ENCODE measurements at places on chromosomes 16 and 17.

DNA sequence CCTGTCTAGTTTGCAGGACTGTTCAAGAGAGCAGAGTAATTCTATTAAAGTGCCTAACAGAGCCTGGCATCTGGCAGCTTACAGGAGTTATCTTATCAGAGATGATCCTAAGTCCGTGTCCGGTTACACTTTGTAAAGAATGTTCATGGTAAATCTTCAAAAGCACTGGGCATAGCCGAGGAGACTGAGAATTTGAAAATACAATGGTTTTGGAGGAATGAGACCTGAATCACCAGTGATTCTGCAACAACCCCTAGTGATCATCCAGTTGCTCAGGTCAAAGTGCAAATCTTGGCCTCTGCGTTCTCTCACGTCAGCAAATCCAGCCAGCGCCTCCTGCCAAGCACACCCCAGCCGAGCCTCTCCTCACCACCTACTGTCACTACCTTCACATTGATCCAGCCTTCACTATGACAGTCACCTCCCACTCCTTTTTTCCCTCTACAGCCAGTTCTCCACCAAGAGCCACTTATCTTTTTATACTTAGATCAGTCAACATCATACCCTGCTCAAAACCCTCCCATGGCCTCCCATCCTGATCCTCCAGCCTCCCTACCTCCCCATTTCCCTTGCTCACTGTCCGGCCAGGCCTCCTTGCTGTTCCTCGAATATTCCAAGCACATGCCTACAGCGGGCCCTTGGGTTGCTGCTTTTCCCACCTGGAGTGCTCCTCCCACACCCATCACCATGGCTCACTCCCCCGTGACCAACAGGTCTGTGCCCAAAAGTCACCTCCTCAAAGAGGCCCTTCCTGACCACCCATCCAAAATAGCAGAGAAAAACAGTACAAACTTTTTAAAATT is 57.4 kb upstream of the ERN1 start:
- no peak for DNase-seq

DNA sequence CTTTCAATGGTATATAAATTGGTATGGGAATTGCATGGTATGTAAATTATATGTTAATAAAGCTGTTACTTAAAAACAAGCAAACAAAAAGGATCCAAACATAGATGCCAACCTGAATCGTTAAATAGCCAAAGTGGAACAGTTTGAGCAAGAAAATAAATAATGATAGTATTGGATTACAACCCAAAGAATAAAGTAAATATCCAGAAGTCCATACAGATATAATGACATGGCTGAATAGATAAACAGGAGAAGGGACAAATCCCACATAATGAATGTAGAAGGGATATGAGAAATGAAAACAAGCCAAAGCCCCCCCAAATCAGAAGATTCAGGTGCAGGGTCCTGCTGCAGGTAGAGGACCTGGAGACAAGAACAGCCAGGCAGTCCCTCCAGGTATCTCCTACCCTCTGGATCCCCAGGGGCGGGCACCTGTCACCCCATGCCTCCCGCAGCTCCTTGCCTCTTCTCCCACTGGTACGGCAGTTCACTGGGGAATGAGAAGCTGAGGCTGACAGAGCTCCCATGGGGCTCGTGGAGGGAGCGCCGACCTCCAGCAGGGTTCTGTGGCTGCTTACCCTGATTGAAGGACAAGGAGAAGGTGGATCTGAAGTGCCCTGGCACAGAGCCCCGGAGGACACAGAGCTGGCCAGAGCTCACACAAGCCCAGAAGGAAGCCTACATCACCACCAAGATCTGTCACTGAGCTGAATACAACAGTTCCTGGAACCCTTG is 9.9 kb upstream of the LCAT start:
- no peak for DNase-seq

- no peak for DNase-seq
Measured at GRCh38 chr16:27969574-27969973, 93.9 kb downstream of the GSG1L start.

DNA sequence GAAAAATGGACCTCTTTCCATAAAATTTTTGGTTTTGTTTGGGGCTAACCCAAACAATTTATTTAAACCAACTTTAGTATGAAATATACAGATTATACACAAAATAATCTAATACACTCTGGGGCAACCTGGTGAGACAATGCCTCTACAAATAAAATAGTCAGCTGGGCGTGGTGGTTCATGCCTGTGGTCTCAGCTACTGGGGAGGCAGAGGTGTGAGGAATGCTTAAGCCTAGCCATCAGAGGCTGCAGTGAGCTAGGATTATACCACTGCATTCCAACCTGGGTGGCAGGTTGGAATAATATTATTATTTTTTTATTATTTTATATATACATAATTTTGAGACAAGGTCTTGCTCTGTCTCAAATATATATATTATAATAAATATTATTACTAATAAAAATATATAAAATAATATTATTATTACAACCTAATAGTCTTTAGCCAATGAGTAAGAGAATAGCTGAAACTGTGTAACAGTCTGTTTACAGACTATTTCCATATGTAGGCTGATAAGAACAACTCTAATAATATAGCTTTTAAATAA is 50.5 kb downstream of the GLG1 start:
- DNase-seq: no peak

DNA sequence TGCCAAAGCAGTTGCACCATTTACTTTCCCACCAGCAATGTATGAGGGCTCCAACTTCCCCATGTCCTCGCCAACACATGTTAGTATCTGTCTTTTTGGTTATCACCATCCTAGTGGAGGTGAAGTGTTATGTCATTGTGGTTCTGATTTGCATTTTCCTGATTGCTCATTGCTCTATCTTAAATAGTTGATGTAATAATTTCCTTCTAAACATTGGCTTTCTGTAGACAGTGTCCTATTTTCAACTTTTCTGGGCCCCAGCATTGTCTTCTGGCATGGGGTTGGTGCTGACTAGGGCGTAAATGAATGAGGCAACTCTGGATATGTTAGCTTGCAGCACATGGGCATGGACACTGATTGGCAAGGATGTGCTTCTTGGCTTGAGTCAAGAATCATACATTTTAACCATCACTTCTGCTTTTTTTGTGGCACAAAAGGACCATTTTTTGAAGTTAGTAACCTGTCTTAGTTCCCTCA is 25.1 kb downstream of the PLCG2 start:
- DNase-seq: peak; percentile 61

DNA sequence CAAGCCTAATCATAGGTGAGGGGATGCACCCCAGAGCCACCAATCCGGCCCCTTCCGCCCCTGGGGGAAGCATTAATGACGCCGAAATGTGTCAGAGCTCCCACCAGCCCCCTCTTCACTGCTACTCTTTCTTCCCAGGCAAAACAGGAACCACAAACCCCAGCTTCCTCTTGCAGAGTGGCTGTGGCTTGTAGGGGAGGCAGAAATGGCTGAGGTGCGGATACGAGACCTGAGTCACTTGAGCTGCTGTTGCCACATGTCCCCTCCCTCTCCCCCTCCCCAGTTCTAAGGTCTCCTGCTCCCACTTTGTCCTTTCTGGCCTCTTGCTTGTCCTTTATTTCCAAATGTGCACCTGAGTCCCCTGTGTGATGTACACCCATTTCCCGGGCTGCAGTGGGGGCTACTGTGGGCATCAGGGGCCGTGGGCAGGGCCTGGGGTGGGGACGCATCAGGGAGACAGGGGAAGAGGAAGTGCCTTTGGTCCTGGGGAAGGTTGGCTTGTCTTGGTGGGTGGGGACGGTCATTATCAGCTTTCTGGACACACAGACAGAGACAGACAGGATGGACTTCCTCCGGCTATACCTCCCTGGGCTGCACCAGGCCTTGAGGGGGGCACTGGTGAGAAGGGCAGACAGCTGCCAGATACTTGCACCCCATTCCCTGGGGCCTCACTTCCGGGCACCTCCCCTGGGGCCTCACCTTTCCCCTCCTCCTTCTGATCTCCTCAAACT is at the start of gene APOBR:
Gene APOBR, plus strand, starts transcription at position 523 of the 731 bp plus-strand sequence. Its CDS starts 39 bp downstream, at position 562.
- peak; percentile 99 for DNase-seq

GRCh38 chr17:79919164-79919585 is 79.9 kb upstream of the CBX4 start:
- DNase-seq: no peak

- peak; percentile 70 for DNase-seq
Measured at GRCh38 chr17:55200904-55201303, 63.9 kb upstream of the HLF start.

GRCh38 chr16:84266451-84266850 is 26.6 kb upstream of the KCNG4 start:
- peak; percentile 57 for DNase-seq

DNA sequence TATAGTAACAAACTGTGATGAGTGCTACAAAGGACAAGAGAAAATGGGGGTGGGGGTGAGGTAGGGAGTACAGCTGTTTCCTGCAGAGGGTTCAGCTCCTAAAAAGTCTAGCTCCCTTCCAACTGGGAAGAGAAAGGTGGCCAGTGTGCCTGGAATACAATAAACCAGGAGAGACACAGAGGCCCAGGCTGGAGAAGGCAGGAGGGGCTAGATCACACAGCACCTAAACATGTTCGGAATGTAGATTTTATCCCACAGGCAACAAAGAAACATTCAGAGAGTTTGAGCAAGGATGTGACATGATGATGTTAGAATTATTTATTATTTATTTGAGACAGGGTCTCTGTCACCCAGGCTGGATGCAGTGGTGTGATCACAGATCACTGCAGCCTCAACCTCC is 10.2 kb downstream of the TEX2 start:
- no peak for DNase-seq

DNA sequence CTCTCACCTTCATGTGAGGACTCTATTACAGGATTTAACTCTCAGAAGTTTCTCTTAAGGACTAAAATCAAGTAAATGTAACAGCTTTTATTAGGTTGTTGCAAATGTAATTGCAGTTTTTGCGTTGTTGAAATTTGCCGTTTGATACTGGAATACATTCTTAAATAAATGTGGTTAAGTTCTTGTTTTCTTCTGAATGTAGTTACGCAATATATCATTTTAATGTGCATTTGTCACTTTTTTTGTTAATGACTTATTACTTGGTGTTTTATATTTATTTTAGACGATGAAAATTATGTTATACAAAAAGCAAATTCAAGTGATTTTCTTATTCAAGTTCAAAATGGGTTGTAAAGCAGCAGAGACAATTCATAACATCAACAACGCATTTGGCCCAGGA is 76.3 kb downstream of the TTC19 start:
- no peak for DNase-seq

DNA sequence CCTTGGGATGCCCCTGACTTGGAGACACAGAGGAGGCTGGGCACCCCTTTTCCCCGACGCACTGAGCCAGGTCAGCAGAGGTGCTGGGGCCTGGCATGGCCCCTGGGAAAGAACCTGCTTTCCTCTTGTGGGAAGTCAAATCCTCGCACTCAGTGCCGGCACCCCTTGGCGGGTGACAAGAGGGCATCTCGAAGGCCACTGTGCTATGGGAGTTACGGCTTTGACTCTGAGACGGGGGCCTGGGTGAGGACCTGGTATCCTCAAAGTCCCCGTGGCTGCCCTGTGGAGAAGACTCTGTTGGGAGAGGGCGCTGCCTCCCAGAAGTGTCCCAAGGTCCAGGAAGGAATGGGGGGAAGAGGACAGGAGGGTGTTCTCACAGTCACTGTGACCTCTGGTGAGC is 117.0 kb downstream of the METRNL start:
- DNase-seq: no peak

- no peak for DNase-seq
Measured at GRCh38 chr16:8310323-8310722, 280.0 kb downstream of the TMEM114 start.

DNA sequence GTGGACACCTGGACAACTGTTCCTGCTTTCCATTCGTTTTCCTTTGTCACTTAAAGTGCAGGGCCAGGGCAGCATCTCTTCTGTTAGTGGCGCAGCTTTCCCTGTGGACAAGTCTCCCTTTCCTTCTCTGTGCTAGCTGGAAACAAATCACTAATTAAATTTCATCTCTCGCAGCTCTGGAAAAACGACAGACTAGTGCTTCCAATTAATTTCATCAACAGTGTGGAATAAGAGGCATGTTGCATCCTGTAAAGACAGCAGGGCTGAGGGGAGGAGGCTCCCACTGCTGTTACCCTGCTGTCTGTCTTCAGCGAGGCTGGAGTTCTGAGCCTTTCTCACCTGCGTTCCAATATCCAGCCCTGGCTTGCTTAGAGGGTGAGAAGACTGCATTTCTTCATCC is 352.1 kb upstream of the HSBP1 start:
- DNase-seq: no peak

DNA sequence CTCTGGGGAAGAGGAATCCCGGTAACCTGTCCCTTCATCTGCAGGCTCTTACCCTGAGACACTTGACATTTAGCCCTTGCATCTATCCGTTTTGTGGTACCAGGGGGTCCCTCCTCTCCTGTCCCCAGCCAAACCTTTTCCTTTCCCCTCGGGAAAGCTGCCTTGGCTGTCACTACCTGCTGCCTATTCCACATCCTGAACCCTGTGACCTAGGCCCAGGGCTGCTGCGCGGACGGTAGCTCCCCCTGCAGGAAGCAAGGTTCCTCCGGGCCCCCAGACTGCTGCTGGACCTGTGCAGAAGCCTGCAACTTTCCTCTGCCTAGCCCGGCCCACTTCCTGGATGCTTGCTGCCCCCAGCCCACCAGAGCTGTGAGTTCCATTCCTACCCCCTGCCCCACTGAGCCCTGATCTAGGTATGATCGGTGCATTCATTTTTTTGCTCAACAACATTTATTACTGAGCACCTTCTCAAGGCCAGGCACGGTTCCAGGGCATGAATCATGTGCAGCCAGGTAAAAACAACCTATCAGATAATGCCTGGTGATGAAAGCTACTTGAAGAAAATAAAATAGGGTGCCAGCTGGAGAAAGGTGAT is 10.5 kb upstream of the ALDOA start:
- peak; percentile 58 for DNase-seq

GRCh38 chr17:63665527-63666214 is 34.3 kb downstream of the LIMD2 start:
- DNase-seq: peak; percentile 45

- no peak for DNase-seq
Measured at GRCh38 chr17:8884336-8884990, 17.0 kb upstream of the PIK3R6 start.

- DNase-seq: peak; percentile 35
Measured at GRCh38 chr17:62966426-62967204, 580 bp downstream of the TANC2 start.

GRCh38 chr16:19396555-19397011 is 21.1 kb upstream of the TMC5 start:
- peak; percentile 19 for DNase-seq

- DNase-seq: no peak
Measured at GRCh38 chr17:5837055-5837491, 233.1 kb upstream of the WSCD1 start.

DNA sequence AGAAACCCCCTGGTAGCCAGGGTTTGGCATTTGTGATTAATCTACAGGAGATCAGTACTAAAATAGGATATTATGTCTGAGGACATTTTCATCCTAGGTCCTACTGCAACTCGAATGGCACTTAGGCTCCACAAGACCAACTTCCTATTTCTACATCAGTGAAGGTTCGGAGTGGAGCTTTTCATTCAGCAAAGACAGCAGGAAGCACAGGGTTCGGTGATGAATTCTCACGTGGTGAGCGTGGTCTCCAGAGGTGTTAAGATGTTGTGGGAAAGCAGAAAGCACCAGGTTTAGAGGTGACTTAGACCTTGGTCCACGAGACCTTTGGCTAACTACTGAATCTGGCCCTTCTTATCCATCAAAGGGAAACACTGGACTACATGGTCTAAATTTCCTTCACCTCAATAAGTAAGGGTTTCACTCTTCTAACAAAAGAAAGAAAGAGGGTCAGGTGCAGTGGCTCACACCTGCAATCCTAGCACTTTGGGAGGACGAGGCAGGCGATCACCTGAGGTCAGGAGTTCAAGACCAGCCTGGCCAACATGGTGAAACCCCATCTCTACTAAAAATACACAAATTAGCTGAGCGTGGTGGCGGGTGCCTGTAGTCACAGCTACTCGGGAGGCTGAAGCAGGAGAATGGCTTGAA is 13.9 kb upstream of the HELZ start:
- peak; percentile 79 for DNase-seq
